ENCODE measurements at places on chromosomes 2 and 18.

GRCh38 chr2:67650291-67651133 lies 253.4 kb downstream of the ETAA1 start:
- no peak for DNase-seq

DNA sequence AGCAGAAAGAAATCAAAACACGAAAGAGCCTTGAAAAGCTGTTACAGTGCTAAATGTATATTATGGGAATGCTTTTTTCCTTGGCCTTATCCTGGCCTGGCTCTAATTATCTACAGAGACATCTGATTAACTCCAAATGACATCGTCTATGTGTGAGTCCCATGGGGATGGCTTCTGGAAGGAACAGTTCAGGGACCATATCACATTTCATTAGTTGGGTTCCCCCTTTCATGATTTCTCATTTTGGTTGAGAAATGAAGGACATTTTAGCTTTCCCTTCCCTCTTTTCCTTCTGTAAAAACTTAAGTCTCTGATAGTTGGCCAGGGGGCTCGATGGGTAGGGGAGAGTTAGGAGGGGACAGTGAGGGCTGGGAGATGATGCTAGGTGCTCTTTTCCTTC lies 116.7 kb downstream of the PRKCE start:
- no peak for DNase-seq

GRCh38 chr2:215507136-215507535 lies 71.3 kb upstream of the FN1 start:
- DNase-seq: no peak

DNA sequence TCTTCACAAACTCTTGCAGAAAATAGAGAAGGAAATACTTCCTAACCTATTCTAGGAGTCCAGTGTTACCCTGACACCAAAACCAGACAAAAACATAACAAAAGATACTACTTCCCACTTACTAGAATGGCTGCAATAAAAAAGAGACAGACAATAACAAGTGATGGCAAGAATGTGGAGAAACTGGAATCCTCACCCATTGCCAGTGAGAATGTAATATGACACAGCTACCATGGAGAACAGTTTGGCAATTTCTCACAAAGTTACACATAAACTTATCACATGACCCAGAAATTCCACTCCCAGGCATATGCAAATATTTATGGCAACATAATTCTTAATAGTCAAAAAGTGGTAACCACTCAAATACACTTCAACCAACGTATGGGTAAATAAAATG lies 209.8 kb upstream of the CTAGE1 start:
- no peak for DNase-seq

GRCh38 chr2:47300081-47300480 lies 102.9 kb upstream of the MSH2 start:
- DNase-seq: no peak

DNA sequence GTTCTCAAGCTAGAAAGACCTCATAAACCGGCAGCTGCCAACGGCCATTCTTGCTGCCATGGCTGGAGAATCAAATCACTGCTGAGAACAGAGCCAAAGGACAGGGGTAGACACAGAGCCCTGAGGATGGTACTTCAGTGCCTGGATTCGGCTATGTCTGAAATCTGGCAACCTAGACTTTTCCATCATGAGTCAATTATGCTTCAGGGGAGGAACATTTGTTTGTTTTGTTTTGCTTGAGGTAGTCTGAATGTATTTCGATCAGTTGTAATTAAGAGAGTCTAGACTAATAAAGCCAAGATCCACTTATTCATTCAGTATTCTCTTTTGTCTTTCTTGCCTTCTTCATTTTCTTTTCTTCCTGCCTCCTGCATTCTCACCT lies 122.8 kb upstream of the SH3BP4 start:
- no peak for DNase-seq

- no peak for DNase-seq
Observed at GRCh38 chr2:23940718-23941620, 706 bp downstream of the UBXN2A start.

GRCh38 chr2:169050476-169051240 lies 18.7 kb upstream of the DHRS9 start:
- DNase-seq: no peak

DNA sequence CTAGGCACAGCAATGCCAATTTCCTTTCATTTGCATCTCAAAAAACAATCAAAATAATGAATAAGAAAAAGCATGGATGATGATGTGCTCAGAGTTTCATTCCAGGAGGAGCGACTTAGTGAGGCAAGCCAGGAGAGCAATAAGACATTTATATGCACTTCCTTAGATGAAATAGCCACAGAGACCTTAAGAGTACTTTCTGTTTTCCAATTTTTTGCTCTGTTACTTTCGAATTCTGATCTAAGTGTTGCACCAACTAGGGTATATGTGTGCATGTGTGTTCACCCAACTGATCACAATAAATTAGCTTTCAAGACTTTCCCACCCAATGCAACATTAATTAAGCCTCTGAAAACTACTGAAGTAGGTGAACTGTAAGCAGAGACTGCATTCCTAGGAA lies 709 bp downstream of the RAB27B start:
- no peak for DNase-seq

DNA sequence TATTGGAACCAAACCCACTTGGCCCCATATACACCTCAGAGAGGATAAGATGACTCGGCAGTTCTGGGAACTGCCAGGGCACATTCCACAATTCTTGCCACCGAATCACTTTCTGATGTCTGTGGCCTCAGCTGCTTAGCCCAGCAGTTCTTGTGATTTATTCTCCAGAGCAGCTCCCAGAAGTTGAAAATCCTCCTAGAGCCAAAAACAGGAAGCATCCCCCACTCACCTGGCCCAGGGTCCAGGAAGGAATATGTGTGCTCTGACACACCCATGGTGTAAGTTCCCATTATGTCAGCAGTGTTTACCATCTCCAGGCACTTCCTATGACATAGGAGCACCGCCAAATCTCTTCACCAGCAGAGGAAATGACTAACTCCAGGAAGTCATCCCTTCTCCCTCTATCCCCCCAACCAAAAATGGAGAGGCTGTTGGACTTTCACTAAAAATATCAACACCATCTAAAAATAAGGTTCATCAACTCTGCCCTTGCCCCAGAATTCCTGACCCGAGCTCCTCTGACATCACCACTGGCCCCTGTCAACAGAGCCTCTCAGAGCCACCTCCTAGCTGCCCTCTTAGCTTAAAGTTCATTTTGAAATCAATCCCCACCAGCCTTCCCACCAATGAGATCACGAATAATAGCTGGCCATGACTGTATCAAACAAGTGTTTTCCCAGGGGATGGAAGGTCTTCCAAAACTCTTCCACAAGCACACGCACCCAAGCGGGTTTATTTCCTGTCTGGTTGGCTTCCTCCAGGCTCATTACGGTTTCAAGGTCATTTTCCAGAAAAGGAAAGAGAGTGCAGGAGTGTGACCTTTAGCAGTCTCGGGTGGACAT lies 223.1 kb upstream of the PARD3B start:
- DNase-seq: no peak

DNA sequence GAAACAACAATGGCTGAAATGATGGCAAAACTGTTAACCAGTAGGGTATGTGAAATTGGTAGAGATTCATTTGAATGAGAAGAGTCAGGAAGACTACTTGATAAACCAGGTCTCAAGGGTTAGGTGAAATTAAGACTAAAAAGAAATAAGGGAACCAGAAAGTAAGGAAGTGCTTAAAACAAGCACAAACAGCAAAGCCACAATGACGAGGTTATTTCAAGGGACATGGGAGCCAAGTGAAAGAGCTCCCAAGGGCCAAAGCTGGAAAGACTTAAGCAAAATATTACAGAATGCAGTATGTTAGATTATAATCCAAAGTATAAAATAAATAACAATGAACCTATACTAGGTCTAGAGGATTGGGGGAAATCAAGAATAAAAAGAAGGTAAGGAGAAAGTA lies 19.3 kb upstream of the CD302 start:
- no peak for DNase-seq

- DNase-seq: no peak
Observed at GRCh38 chr18:37484983-37485834, 80.4 kb downstream of the CELF4 start.

DNA sequence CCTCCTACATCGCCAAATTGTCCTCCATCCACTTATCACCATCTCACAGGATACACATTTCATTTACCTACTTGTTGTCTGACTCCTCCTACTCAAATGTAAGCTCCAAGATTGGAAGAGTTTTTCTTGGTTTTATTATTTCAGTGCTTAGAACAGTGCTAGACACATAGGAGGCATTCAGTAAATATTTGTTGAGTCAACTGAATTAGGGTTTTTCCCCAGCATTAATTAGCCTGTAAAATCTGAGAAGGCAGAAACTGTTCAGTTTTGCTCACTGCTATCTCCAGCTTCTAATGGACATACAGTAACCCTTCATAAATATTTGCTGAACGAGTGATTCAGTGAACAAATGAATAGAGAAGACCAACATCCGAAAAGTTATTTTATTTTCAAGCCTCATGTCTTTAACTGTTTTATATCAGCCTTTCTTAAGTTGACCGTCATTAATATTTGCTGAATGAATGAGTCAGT lies 800 bp downstream of the TTC21B start:
- no peak for DNase-seq
